ENCODE measurements at places on chromosomes 4 and X. TPM values are rescaled to one million over a fixed set of nuclear protein-coding genes. Genes with fewer than 3 reads are reported as not detected.

Gene TLR10
- polyA plus RNA-seq = 0.12 TPM

Gene FGG
- polyA plus RNA-seq = not detected

Gene PIR
- 17.0 TPM for polyA plus RNA-seq

Gene PRRG1
- 1.8 TPM for polyA plus RNA-seq

Gene SLC26A1
- polyA plus RNA-seq = 0.09 TPM

Gene POLN
- polyA plus RNA-seq = 0.81 TPM

Gene INTS6L
- 5.1 TPM for polyA plus RNA-seq

Gene MSX1
- polyA plus RNA-seq = 0.37 TPM

Gene CABS1
- polyA plus RNA-seq = not detected

Gene USP17L20
- polyA plus RNA-seq = not detected

Gene SUPT20HL1
- polyA plus RNA-seq = not detected

Gene DCLK2
- 0.74 TPM for polyA plus RNA-seq

Gene FAM9B
- polyA plus RNA-seq = not detected

Gene VSIG1
- polyA plus RNA-seq = 0.27 TPM

Gene FOXO4
- polyA plus RNA-seq = 8.4 TPM

Gene PTCHD1
- 0.08 TPM for polyA plus RNA-seq

Gene CT55
- not detected for polyA plus RNA-seq
